ENCODE measurements at places on chromosomes 12 and 14.

DNA sequence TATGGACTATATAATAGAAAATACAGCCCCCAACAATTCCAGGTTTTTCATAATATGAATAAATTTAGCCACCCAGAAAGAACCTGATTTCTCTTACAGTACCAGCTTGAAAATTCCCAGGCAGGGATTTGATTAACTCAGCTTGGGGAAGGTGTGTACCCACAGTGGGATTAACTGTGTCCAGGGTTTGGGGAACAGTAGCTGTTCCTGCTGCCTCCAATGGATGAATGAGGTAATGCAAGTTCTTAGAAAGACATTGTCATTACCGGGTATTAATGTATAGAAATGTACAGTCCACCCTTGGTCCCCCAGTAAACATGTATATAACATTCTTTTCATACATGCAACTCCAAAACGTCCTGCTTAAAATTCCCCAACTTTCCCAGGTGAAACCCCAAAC lies 115.6 kb downstream of the LRIG3 start:
- no peak for DNase-seq

- DNase-seq, result peak; percentile 7
Measured at GRCh38 chr14:73717266-73717665, 3.1 kb upstream of the PNMA1 start.

- peak; percentile 78 for DNase-seq
Measured at GRCh38 chr14:103334644-103335622, 896 bp downstream of the EIF5 start.

GRCh38 chr12:12263909-12264308 lies 2.9 kb downstream of the LRP6 start:
- DNase-seq, result no peak

- no peak for DNase-seq
Measured at GRCh38 chr14:74425525-74426201, 347 bp downstream of the SYNDIG1L start.

GRCh38 chr12:67043771-67044170 lies 225.4 kb upstream of the CAND1 start:
- DNase-seq, result no peak

- no peak for DNase-seq
Measured at GRCh38 chr12:9758119-9758518, 2.6 kb downstream of the CD69 start.

DNA sequence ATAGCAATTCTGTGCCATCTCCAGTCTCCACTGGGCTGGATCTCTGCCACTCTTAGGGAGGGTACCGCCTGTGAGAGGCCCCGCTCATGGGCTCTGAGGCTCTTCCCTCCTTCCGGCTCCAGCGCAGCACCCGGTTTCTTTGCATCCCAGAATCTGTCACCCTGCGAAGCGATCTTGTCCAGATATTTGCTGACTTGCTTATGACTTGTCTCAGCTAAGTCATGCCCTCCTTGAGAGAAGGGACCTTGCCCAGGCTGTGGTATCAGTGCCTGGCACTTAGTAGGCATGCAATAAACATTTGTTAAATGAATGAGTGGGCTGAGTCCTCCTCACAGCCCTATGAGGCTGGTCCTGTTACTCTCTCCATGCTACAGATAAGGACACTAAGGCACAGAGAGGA lies 13.4 kb downstream of the KRT80 start:
- DNase-seq, result no peak
